ENCODE measurements at places on chromosomes 7 and 10.

DNA sequence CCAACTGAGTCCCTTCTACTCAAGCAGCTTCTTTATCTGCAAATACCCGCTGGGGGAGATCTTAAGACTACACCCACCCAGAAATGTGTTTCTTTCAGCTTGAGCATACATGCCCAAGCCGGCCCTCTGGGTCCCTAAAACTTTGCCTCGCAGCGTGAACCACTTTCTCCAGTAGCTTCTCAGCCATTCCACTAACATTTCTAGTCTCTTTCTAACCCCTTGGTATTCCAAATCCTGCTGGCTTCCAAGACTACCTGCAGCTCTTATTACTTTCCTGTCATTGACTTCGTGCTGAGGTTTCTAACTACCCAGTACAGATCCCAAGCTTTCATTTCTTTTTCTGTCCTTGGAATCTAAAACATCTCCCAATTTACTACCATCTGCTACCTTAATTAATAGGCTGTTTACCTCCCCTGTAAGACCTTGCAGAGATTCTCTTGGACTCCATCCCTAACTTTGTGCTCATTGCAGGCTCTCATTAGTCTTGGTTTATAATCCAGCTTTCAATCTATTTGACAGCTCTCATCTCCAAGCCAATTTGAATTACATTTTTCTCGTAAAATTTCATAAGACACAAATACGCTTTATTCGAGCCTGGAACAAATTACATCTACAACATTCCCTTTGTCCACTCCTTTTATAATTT lies 153.6 kb downstream of the FGFR2 start:
- DNase-seq, result no peak

DNA sequence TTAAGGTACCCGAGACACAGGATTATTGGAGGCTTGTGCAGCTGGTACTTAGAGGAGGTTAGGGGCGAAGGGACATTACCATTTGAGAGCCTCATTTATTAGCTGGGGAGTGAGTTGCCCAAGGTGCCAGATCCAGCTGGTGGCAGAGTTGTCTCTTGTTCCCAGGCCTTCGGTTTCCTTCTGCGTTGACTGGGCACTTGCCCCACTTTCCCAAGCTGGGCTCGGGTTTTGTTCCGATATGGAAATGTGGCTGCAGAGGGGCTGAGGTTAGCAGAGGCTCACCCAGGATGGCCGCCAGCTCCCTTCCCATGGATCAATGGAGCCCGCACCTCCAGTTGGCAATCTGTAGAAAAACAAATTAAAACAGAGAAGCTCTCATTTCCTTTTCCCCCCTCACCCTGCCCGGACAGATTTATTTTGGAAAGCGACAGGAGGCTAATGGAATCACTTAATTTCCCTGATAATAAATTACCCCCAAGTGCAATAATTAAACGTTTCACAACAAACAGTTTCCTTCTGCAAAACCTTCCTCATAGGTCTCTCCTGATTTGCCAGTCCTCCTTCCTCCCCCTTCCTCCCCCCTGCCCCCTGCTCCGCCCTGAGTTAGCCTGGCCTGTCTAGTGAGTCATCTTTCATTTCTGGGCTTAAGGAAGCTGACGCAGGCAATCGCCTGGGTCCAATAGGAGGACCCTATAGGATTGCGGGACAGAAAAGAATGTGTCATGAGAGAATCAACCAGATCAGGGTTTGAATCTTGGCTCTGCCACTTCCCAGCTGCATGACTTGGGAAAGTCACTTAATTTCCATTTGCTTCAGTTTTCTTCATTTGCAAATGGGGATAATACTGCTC lies 51.7 kb downstream of the ADRA2A start:
- DNase-seq, result no peak

DNA sequence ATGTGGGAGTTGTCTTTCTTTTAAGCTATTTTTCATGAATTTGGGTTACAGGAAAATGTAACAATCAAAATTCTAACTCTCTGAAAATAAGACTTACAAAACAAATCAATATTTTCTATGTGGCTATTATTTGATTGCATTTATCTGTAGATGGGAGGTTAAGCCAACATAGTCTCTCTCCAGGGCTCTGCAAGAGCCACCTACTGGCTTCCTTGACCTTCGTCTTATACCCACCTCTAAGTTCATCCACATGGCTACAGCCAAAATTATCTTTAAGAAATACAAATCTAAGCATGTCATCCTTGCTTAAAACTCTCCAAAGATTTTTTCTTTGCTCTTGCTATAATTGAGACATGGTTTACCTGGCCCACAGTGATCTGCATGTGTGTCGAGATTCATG lies 14.2 kb downstream of the GRM3 start:
- DNase-seq, result no peak

- no peak for DNase-seq
Observed at GRCh38 chr10:36021096-36021495, 379.0 kb upstream of the FZD8 start.

DNA sequence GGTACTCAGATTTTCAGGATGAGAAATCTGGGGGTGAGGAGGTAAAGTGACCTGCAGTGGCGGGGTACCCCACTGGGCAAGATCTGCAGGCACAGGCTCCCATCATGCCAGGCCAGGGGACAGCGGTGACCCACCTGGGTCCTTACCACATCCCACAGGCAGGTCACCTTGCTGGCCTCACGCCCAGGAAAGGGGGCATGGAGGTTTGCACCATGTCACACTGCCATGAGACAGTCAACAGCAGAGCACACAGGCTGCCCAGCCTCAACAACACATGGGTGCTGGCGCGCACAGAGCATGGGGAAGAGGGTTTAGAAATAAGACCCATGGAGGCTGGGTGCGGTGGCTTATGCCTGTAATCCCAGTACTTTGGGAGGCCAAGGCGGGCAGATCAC lies 914 bp downstream of the PKD1L1 start:
- no peak for DNase-seq

- no peak for DNase-seq
Observed at GRCh38 chr7:45106-46090, 147.0 kb upstream of the FAM20C start.

DNA sequence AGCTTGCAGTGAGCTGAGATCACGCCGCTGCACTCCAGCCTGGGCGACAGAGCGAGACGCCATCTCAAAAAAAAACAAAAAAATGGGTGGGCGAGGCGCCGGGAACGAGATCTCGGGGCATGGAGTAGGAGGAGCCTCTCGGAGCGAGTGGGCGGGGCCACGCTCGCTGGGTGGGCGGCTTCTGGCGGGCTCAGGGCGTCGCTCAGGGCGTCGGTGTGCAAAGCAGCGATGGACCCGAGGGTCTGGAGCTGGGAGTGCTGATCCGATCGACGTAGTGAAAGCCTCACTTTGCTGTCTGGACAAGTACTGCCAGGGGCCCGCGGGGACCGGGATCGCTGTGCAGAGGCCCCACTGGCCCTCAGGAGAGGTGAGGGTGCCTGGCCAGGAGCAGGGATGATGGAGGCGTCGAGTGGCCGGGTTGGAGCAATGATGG lies 22.6 kb upstream of the AMZ1 start:
- DNase-seq, result no peak

Data from activated effector memory CD4-positive, alpha-beta T cell treated with anti-CD3 and anti-CD28 coated beads, Interleukin-2, amount 50 U/mL, for 16 hours (primary cell).